Activated CD4-positive, alpha-beta T cell treated with anti-CD3 and anti-CD28 coated beads, Interleukin-10, Interleukin-2, amounts not matched to agents 100 ng/mL and 50 ng/mL, durations not matched to agents 16 hours and 8 hours (primary cell): ENCODE measurements at places on chromosomes 12 and 14.

GRCh38 chr14:72855913-72856312 is 38.0 kb downstream of the DPF3 start:
- DNase-seq, result no peak

DNA sequence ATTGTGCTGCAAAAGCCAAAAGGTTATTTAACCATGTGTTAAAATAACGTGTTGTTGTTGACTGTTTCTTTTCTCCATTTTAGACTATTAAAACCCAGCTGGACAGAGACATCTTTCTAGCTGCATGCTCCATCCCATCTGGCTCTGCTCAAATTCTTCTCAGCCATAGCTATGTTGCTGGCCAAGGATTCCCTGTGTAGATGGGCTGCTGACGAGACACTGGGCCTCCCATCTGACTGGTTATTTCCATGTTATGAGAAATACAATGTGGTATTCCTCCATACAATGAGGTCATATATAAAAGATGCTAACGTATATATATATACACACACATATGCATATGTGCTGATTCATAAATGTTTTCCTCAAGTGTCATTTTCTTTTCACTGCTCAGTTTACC is 30.1 kb downstream of the MED13L start:
- DNase-seq, result no peak

DNA sequence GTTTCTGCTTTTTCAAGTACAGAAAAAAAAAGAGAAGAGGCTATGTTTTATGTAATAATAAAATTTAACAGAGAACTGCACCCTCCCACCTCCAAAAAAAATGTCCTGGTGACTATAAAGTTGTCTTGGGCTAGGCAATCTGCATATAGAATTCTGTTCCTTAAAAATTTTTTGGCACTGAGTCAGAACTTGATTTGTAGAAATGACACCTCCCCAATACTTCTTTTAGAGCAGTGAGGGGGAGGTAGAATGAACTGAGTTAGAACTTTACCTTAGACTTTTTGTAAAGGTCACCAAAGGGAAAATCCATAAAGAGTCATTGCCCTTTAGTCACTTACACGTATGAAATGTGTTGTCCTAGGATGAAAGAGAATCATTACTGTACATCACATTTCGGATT is 80.0 kb downstream of the BTG1 start:
- DNase-seq, result peak; percentile 36

- no peak for DNase-seq
Observed at GRCh38 chr12:45232146-45232755, 16.4 kb downstream of the ANO6 start.

DNA sequence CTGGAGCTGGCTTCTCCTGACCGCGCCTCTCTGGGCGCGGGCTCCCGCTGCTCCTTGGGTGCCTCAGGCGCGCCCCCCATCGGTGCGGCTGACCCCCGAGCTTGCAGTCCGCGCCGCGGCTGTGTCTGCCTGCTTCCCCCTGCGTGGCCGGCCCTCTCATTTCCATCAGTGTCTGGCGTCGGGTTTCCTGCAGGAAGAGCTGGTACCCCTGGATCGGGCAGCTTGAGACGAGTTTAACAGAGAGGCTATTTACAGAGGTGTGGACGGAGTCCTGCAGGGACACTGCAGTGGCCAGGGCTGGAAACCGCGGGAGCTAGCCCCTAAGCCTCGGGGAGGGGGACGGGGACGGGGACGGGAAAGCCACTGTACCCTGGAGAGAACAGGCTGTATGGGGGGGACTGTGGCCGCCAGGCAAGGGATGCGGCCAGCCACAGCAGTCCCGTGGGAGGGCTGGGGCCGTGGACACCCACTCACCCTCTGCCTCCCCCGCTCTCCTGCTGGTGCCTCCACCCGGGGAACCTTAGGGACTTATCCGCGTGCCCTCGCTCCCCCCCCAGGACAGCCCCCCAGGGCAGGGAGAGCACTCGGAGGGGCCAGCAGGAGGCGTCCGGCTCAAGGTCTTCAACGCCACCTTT is 3.7 kb upstream of the CACNA2D4 start:
- peak; percentile 17 for DNase-seq

GRCh38 chr12:39402922-39403321 is 40.0 kb downstream of the KIF21A start:
- DNase-seq, result peak; percentile 14

- DNase-seq, result no peak
Observed at GRCh38 chr12:22899184-22899583, 274.2 kb downstream of the ETNK1 start.

- DNase-seq, result no peak
Observed at GRCh38 chr12:89762498-89763170, 54.0 kb upstream of the ATP2B1 start.

GRCh38 chr12:59651229-59651920 is 55.5 kb downstream of the SLC16A7 start:
- DNase-seq, result no peak

DNA sequence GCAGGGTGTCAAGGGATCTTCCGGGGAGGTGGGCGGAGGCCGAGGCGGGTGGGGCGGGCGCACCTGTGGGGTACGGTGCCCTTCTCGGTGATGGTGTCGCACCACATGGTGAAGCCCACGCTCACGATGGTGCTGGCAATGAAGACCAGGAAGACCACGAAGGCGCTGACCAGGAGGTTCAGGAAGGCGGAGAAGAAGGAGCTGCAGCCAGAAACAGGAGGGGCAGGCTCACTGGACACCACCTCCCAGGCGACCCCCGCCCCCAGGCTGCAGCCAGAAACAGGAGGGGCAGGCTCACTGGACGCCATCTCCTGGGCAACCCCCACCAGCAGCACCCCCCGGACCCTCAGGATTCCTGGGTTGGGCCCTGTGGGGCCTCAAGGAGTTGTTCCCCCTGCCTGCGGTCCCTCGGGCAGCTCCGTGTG is 7.6 kb downstream of the TMEM179 start:
- DNase-seq, result no peak

DNA sequence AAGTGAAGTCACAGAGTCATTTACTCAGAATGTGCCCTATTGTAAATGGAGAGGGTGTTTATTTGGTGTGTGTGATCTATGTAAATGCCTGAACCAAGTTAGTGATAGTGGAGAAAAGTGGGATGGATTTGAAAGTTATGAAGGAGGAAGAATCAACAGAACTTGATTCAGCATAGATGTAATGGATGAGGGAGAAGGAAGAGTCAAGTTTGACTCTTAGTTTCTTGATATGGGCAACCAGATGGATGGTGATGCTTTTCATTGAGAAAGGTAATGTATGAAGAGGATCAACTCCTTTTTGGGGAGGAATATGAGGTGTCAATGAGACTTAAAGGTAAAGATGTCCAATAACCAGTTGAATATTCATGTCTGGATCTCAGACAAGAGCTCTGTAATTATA is 6.7 kb upstream of the MON2 start:
- no peak for DNase-seq

DNA sequence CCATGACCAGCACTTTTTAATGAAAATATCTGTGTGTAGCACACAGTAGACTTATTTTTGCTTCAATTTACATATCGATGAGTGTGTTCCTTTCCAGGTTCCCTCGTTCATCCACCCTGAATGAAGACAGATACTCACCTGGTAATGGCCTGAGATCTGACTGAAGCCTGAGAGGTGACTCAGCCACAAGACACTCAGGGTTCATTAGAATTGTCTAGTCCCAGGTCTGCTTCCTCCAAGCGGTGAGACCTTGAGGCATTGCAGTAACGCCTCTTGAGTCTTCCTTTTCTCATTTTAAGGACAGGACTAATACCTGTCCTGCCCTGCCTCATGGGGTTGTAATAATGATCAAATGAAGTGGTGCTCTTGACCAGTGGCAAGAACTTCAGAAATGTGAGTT is 11.5 kb upstream of the KCNK13 start:
- no peak for DNase-seq

DNA sequence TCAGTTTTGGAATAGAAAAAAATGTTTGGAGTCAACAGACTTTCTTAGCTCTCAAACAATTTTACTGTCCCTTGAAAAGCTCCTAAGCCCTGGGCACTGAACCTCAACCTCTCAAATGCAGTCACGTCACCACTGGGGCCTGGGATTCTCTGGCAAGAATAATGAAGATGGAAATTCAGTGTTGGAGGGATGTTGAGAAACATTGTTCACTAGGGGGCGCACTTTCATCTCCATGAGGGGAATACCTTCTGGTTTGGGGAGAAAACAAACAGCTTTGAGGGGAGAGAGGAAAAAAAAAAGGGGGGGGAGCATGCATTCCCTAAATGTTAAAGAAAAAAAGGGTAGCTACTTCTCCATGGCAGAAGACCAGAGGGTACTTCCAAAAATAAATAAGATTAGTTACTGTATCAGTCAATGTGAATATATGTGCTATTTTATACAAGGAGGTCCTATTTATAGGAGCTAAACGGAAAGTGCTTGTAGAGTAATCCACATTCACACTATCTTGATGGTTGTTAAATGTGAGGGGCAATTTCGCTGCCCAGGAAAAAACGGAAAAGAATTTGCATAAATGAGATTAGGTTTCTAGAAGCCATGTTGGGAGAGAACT is 5.8 kb upstream of the TBPL2 start:
- peak; percentile 74 for DNase-seq

DNA sequence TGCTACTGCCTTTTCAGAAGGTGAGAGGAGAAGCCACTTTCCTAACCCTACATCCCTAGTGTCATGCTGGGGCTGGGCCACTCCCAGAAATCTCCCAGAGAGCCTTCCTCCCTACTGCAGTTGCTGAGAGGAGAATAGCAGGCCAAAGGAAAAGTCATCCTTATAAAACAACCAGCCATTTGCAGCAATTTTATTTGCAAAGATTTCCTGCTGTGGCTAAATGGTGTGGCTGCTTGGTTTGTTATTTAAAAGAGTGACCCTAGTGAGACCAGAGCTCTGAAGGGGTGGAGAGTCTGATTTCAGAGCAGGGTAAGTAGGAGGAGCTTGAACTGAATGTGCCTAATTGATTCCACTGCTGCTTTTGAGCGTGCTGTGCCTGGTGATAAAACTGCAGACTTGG is 232.0 kb downstream of the GRIN2B start:
- DNase-seq, result no peak

DNA sequence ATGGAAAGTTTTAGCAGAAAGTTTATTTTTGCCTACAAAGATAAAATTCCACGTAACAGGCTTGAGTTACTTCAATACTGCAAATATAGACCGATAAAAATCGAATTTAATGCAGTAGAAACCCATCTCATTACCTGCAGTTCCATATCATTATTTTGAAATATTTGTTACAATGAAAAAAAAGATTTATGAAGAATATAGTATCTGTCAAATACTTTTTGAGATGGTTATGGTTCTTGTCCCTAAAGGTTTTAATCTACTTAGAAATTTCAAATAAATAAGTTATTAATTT is 273.5 kb downstream of the ADAMTS20 start:
- no peak for DNase-seq

- DNase-seq, result peak; percentile 14
Observed at GRCh38 chr14:75428230-75429104, 645 bp downstream of the JDP2 start.

DNA sequence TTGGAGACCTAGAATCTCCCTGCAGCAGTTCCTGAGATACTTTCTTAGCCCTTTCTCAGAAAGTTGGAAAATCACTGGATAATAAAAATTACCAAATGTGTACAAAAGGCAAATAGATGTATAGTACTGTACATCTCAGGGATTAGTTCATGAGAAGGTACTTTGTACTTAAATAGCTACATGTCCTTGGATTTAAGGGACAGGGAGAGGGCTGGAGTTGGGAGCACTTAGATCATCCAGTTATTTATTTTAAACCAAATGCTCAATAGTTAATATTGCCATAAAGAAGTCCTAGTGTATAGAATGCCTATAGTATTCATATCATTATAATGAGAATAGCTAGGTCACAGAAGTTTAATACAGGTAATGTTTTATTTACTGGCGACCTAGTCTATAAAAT is 13.4 kb downstream of the CDKN3 start:
- DNase-seq, result no peak

DNA sequence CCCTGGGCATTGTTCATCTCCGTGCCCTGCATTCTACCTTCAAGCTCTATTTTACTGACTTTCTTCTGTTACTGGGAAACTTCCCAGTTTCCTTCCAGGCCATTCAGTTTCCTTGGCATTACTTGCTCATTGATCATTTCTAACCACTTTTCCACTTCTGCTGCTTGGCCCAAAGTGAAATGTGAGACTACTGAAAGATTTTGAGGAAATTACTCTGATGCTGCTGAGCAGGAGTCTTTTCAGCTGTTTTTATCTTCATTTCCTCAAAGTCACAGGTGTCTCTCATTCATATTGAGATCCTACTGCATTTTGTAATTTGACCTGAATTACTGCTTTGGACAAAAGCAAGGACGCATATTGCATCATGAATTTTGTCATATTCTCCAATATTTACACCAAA is 26.4 kb upstream of the DBX2 start:
- DNase-seq, result no peak

- DNase-seq, result no peak
Observed at GRCh38 chr12:124869059-124869665, 5.5 kb upstream of the SCARB1 start.

- DNase-seq, result no peak
Observed at GRCh38 chr14:101823066-101823465, 61.6 kb downstream of the PPP2R5C start.

DNA sequence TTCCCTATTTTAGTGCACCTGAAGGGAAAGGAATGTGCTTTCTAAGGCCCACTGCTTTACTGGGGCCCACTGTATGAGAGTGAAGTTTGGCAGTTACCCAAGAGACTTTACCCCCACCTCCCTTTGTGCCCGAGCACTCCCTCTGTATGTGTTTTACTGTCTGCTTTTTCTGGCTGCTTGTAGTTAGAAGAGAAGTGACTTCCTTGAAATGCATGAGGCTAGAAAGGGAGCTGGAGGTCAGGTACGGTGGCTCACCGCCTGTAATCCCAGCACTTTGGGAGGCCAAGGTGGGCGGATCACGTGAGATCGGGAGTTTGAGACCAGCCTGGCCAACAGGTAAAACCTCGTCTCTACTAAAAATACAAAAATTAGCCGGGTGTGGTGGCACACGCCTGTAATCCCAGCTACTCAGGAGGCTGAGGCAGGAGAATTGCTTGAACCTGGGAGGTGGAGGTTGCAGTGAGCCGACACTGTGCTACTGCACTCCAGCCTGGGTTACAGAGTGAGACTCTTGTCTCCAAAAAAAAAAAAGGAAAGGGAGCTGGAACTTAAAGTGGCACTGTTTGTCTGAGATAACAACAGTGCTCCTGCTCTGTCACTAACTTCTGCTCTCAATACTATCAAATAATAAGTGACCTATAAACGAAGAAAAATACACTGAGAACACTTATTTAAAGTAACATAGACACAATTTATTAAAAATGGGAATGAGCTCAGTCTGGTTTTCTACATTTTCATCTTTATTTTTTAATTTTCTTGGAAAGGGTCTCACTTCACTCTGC is 5.8 kb downstream of the TRIP11 start:
- DNase-seq, result no peak

DNA sequence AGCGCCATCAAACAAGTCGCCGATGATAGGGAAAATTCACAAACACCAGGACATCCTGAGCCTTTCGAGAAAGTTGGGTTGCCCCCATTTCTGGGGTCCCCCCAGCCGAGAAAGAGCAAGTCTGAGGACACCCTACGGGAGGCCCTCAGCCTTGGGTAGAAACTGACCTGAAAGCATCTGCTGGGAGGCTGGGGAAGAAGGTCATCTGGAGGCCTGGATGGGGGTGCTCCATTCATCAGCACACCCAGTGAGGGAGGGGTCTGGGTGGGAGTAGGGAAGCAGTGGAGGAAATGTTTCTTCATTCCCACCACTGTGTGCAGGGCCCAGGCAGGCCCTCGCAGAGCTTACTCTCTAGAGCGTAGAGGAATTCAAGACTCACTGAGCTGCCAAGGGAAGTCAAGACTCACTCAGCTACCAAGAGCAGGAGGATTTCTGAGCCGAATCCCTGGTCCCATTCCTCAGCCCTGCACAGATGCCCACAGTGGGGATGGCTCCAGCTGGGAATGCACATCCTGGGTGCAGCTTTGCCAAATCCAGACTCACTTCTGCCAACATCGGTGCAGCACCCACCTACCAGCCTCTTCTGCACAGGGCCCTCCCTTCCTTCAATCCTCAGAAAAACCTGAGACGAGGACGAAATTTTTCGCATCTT is 38.1 kb downstream of the DIO3 start:
- no peak for DNase-seq
